ENCODE measurements at places on chromosomes 1 and 21. TPM values are rescaled to one million over a fixed set of nuclear protein-coding genes. Genes with fewer than 3 reads are reported as not detected.

DNA sequence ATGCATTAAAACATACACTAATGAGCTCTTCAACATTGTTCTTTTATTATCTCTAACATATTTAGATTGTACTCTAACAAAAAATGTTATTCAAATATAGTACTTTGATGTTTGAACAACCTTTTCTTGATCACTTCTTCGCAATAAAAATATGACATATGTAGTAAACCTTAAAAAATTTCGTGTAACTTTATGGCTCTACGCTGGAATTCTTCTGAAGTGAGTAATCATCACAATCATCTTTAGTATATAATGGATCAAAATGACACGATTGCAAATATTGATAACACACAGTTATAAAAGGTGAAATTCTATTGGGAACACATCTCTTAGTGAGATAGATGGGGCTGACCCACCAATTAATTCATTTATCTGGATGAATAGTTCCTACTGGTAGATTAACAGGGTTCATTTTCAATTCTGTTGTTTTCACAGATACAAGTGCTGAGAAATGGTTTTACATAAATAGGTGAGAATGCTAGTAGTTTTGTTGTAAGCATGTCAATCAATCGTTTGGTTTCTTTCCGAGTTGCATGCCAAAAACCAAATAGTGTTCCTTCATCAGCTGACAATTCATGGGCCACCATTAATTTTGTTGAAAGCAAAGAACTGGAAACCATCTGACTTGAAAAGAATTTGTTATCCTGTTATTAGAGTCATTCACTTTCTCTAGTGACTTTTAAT lies 1.5 kb upstream of the ZMPSTE24 start:
- peaks cover 11% of the 10 kb centered on the region for H3K4me1 ChIP-seq
- no peak overlapping the region for H3K27ac ChIP-seq
- H3K27me3 ChIP-seq: no peaks in the 10 kb centered on the region
- peak; percentile 57 for DNase-seq
- H3K36me3 ChIP-seq: peaks cover 13% of the 10 kb centered on the region

GRCh38 chr1:184940694-184941409 lies 33.5 kb downstream of the NIBAN1 start:
- no peaks in the 10 kb centered on the region for H3K27me3 ChIP-seq
- no peak overlapping the region for H3K4me3 ChIP-seq
- no peaks in the 10 kb centered on the region for H3K4me1 ChIP-seq
- no peaks in the 10 kb centered on the region for H3K36me3 ChIP-seq
- H3K27ac ChIP-seq: no peak overlapping the region

GRCh38 chr1:8133657-8134430 lies 107.7 kb upstream of the ERRFI1 start:
- H3K4me1 ChIP-seq: peaks cover 34% of the 10 kb centered on the region
- no peaks in the 10 kb centered on the region for H3K36me3 ChIP-seq
- peak overlapping the region; percentile 53 for H3K27ac ChIP-seq
- no peaks in the 10 kb centered on the region for H3K27me3 ChIP-seq

DNA sequence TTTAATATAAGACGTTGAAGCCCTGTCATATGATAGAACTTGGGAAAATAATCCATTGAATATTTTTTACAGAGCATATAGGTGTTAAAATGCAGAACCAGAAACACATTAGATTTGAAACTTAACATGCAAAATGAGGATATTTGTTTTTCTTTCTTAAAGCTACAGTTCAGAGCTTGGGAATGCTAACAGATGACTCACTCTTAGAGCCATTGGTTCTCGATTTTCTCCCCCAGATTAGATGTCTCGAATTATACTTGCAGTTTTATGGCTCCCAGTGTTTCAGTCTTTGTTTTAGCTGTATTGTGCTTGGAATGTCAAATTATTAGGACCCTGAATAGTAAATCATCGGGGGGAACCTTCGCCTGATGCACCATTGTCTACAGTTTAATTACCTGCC lies 575.7 kb upstream of the ZP4 start:
- H3K4me3 ChIP-seq: no peak overlapping the region
- no peaks in the 10 kb centered on the region for H3K36me3 ChIP-seq
- H3K27me3 ChIP-seq: no peaks in the 10 kb centered on the region
- H3K27ac ChIP-seq: no peak overlapping the region
- DNase-seq: peak; percentile 3
- peaks cover 3% of the 10 kb centered on the region for H3K4me1 ChIP-seq

- H3K4me1 ChIP-seq: peaks cover 12% of the 10 kb centered on the region
- H3K4me3 ChIP-seq: no peak overlapping the region
- H3K27ac ChIP-seq: no peak overlapping the region
- DNase-seq: peak; percentile 84
- peaks cover 2% of the 10 kb centered on the region for H3K27me3 ChIP-seq
Observed at GRCh38 chr1:39722495-39722894, 16.2 kb upstream of the PPIE start.

- H3K36me3 ChIP-seq: 0 out of 2 replicates have a peak, but pooled peaks cover 2% of the 10 kb centered on the region
- no peak overlapping the region for H3K27ac ChIP-seq
- H3K4me3 ChIP-seq: no peak overlapping the region
- no peak for DNase-seq
Observed at GRCh38 chr1:27811741-27812500, 18.7 kb upstream of the PPP1R8 start.

DNA sequence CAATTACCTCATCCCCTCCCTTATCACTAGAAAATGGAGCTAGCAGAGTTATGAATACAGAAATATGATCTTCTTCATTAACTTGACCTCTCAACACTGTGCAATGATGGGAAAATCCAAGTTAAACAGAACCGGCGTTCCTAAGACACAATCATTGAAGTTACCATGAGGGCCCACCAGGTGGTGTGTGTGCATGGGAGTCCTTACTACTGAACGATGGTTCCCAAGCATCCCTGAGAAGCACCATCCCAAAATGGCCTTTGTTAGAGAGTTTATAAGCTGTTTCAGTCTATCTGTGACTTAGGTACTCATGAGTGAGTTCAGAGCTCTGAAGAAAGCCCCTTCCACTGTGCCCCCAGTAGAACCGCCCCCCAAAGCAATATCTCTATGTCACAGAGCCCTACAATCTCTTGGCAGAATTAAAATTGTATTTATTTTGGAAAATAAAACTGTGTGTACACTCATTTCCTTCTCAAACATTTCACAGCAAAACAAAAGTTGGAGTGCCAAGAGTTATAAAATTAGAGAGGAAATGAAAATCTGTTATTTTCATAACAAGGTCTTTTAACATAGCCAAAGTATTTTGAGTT lies 56.8 kb downstream of the PLD5 start:
- H3K4me1 ChIP-seq: no peaks in the 10 kb centered on the region
- H3K27me3 ChIP-seq: peaks cover 50% of the 10 kb centered on the region
- H3K4me3 ChIP-seq: no peak overlapping the region
- H3K27ac ChIP-seq: no peak overlapping the region

DNA sequence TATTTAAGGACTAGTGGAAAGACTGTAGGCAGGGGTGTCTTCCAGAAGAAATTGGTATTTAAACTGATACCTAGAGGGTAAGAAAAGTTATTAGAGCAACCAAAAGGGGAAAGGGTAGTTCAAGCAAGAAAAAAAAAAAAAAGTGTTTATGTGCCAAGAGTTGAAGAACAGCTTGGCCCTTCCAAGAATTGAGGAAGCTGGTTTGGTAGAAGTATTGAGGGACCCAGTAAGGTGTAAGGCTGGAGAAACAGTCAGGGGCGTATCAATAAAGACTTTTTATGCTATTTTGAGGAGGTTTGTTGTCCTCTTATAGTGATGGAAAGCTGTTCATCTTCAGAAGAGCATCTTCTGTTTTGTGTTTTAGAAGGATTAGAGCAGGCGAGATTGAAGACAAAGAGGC lies 108.3 kb downstream of the PTPRC start:
- no peaks in the 10 kb centered on the region for H3K27me3 ChIP-seq
- no peak overlapping the region for H3K4me3 ChIP-seq
- H3K27ac ChIP-seq: no peak overlapping the region
- DNase-seq: no peak

- no peaks in the 10 kb centered on the region for H3K27me3 ChIP-seq
- no peak overlapping the region for H3K4me3 ChIP-seq
- peaks cover 4% of the 10 kb centered on the region for H3K4me1 ChIP-seq
- DNase-seq: peak; percentile 84
- no peak overlapping the region for H3K27ac ChIP-seq
Observed at GRCh38 chr1:32400876-32401631, 6.8 kb upstream of the BSDC1 start.

- peaks cover 6% of the 10 kb centered on the region for H3K36me3 ChIP-seq
- DNase-seq: peak; percentile 31
- no peak overlapping the region for H3K27ac ChIP-seq
Observed at GRCh38 chr1:42747125-42747524, 7.1 kb upstream of the CLDN19 start.

- H3K36me3 ChIP-seq: no peaks in the 10 kb centered on the region
- H3K27ac ChIP-seq: no peak overlapping the region
- H3K4me1 ChIP-seq: peaks cover 22% of the 10 kb centered on the region
- no peak for DNase-seq
Observed at GRCh38 chr1:199223936-199224335, 585.1 kb downstream of the PTPRC start.

DNA sequence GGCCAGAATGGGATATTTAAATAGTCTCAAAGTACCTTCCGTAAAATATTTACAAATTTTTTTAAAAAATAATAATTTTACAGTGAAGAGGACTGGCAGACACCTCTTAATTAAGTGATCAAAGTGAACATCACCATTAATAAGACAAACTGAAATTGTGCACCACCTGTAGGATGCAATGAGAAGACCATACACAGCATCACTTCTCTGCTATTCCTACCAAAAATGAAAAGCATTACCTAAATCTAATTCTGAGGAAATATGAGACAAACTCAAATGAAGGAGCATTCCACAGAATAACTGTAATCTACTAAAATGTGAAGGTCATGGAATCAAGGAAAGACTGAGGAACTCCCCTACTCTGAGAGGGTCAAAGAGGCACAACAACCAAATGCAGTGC lies 68.2 kb upstream of the PRDX6 start:
- DNase-seq: no peak
- H3K27ac ChIP-seq: no peak overlapping the region
- peaks cover 49% of the 10 kb centered on the region for H3K4me1 ChIP-seq
- no peaks in the 10 kb centered on the region for H3K36me3 ChIP-seq
- H3K4me3 ChIP-seq: no peak overlapping the region
- no peaks in the 10 kb centered on the region for H3K27me3 ChIP-seq

- peaks cover 10% of the 10 kb centered on the region for H3K4me1 ChIP-seq
- no peaks in the 10 kb centered on the region for H3K36me3 ChIP-seq
- no peak overlapping the region for H3K4me3 ChIP-seq
Observed at GRCh38 chr21:39156024-39156423, 27.2 kb downstream of the PSMG1 start.

DNA sequence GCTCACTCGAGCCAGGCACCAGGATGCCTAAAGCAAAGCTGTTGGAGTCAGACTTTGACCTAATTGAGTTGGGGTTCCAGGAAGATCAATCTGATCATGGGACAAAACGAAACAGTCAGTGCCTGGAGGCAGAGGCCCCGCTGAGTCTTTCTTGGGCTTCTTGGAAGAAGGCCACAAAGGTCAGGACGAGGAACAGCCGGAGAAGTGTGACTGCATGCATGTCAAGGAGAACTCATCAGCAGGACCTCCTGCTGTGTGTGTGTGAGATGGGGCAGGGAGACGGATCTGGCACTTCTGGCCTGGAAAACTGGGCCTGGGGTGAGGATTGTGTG lies 190.8 kb downstream of the CAMTA1 start:
- H3K4me1 ChIP-seq: no peaks in the 10 kb centered on the region
- H3K27ac ChIP-seq: no peak overlapping the region
- DNase-seq: no peak
- H3K4me3 ChIP-seq: no peak overlapping the region
- H3K36me3 ChIP-seq: no peaks in the 10 kb centered on the region

GRCh38 chr21:37341254-37341960 lies 25.2 kb upstream of the DYRK1A start:
- peak overlapping the region; percentile 41 for H3K4me3 ChIP-seq
- no peaks in the 10 kb centered on the region for H3K27me3 ChIP-seq
- peak overlapping the region; percentile 95 for H3K27ac ChIP-seq
- H3K4me1 ChIP-seq: peaks cover 44% of the 10 kb centered on the region
- no peaks in the 10 kb centered on the region for H3K36me3 ChIP-seq

DNA sequence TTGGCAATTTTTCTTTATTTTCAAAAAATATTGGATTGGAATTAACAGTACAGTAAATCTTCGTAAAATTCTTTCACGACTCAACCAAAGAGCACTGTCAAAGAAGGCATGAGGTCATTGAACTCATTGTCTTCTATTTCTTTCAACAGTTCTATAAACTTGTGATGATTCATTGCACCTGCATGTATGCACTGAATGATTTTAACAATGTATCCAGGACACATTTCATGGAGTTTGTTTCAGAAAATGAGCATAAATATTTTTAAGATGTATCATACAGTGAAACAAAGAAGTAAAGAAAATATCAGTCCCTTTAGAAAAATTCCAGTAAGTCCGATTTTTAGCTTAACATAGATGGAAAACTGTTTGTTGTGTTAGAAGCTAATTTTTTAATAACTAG lies 33.6 kb upstream of the CD34 start:
- no peaks in the 10 kb centered on the region for H3K36me3 ChIP-seq
- no peak overlapping the region for H3K4me3 ChIP-seq
- peak; percentile 90 for DNase-seq
- no peaks in the 10 kb centered on the region for H3K27me3 ChIP-seq
- peaks cover 14% of the 10 kb centered on the region for H3K4me1 ChIP-seq
- 0 out of 2 replicates have a peak overlapping the region, but pooled peaks have one; percentile 3 for H3K27ac ChIP-seq

DNA sequence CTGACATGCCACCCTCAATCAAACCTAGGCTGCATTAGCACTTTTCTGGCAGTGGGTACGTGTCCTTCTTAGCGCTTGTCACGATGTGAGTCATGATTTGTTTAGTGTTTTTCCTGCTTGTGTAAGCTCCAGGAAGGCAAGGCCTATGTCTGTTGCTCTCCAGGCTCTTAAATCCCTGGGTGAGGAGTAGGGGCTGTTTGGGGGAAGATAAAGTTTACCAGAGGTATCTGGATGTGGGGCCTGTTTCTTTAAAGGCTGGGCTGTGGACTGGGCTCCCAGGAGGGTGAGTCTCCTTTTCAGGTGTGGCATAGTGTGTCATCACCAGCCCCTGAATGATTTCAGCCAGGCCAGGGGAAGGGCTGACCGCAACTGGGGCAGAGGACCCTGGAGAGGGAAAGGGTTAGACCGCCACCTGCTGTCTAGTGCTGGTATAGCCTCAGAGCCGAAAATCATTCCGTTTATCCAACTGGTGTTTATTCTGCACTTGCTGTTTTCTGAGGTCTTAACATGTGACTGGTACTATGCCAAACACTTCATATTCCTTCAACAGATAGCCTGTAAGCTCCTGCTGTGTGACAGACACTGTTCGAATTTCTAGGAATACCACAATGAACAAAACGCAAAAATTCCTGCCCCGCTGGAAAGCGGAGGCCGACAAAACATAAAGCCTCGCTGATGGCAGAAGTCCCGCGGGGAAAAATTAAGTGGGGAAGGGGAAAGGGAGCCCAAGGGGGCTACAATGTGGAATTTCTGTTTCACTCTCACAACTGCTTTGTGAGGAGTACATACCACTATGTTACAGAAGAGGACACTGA lies 9.7 kb downstream of the SERINC2 start:
- H3K36me3 ChIP-seq: peaks cover 3% of the 10 kb centered on the region
- H3K27ac ChIP-seq: peak overlapping the region; percentile 72
- no peaks in the 10 kb centered on the region for H3K27me3 ChIP-seq
- peaks cover 35% of the 10 kb centered on the region for H3K4me1 ChIP-seq

- H3K4me1 ChIP-seq: no peaks in the 10 kb centered on the region
- DNase-seq: no peak
- H3K27me3 ChIP-seq: peaks cover 33% of the 10 kb centered on the region
- no peak overlapping the region for H3K27ac ChIP-seq
- no peak overlapping the region for H3K4me3 ChIP-seq
Observed at GRCh38 chr1:110672753-110673108, 2.0 kb downstream of the KCNA3 start.

ACTA1 gene
- total RNA-seq: not detected

TP73 gene
- total RNA-seq: 2.6 TPM

VTCN1 gene
- total RNA-seq: 0.12 TPM

ITSN1 gene
- 45.6 TPM for total RNA-seq

ZBTB8A gene
- total RNA-seq: 3.5 TPM

FCRL6 gene
- total RNA-seq: not detected

TATDN3 gene
- 8.8 TPM for total RNA-seq

AMY1C gene
- total RNA-seq: not detected

NUP210L gene
- not detected for total RNA-seq
